ENCODE measurements at places on chromosomes 7 and 10. TPM values are rescaled to one million over a fixed set of nuclear protein-coding genes. Genes with fewer than 3 reads are reported as not detected.

The CUZD1 gene
- total RNA-seq: 0.59 TPM

The USP54 gene
- total RNA-seq: 34.8 TPM

The DRGX gene
- 0.20 TPM for total RNA-seq

The SLC16A9 gene
- 6.5 TPM for total RNA-seq

The TRIL gene
- total RNA-seq: 21.8 TPM
